Tibial artery (tissue), 4 donors: ENCODE measurements at places on chromosomes 7 and 10.

DNA sequence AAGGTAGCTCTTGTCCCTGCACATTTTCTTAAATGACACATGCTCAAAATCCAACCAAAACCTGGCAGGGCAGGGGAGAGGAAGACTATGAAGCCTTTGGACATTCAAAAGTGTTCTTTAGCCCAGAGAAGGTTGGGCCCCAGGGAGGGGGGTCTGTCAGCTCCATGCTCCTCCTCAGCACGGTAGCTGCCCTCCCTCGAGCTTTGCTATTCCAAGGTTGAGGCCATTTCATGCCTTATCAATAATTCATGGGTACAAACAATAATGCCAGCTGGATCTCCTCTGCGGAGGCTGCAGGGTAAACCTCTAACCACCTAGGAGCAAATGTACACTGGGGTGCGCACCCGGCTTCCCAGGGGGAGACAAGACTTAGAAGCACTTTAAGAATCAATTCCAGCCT, 61.5 kb downstream of the SLIT1 start:
- DNase-seq = no peak

DNA sequence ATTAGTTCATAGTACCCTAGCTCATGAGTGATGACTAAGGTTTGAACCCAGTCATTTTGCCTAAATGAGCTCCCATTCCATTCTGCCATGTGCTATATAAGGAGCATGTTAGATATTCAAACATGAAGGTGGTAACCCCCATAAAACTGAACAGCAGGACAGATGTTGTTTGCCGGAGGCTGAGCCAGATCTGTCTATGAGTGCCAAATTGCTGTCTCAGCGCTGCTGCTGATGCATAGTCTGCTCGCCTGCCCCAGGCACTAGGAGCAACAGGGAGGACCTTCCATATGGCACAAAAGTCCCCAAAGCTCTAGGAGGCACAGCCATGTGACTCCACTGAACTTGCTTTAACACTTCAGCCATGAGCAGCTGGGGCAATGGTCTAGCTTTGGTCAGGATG, 466.0 kb upstream of the GHITM start:
- no peak for DNase-seq

GRCh38 chr7:147332988-147333387, 1216.4 kb downstream of the CNTNAP2 start:
- DNase-seq = no peak

DNA sequence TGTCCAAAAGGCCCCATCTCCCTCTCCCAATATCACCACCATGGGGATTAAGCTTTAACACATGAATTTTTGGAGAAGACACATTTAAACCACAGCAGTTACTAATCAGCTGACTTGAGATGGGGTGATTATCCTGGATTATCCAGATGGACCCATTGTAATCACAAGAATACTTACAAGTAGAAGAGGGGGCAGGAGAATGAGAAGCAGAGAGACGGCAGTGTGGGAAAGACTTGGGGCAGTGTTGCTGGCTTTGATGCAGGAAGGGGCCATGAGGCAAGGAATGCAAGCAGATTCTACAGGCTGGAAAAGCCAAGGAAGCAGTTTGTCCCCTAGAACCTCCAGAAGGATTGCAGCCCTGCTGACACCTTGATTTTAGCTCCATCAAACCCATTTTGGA, 30.7 kb upstream of the INMT start:
- no peak for DNase-seq

- no peak for DNase-seq
These were observed 226.5 kb upstream of the STEAP1 start for GRCh38 chr7:89927762-89928161.

DNA sequence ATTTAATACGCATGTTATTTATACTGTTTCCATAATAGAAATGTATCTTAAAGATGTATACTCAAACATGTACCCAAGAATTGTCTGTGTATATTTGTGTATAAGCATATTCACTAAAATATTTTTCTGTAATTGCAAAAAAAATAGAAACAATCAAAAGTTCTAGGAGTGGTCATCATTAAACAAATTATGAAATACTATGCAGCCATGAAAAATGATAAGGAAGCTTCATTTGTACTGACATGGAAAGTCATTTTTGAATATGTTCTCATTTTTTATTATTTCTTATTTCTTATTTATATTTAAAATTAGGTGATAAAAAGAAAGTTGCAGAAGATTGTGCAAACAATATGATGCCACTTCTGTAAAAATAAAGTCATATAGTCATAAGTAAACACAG, 400.0 kb upstream of the AUTS2 start:
- DNase-seq = no peak

DNA sequence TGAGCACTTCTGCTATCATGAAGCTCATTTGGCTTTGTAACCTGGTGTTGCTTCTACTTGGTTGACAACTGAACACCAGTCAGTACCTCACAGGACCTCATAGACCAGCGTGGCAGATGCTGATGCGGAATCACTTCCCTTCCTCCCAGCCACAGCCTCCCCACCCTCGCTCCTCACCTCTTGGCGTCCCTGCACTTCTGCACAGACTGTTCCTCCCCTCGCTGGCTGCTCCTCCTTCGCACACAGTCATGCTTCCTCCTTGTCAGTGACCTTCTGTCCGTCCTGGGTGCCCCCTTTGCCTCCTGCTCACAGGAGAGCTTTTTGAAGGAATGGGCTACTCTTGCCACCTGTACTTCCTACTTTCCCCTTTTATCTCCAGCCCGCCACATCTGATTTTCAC, 61.4 kb upstream of the CTBP2 start:
- DNase-seq = no peak

GRCh38 chr10:6233725-6234277, 31.1 kb downstream of the PFKFB3 start:
- no peak for DNase-seq

GRCh38 chr7:151113344-151114150, 27.3 kb downstream of the AGAP3 start:
- DNase-seq = no peak

GRCh38 chr10:33460505-33461294, 126.2 kb upstream of the NRP1 start:
- peak; percentile 70 for DNase-seq

- no peak for DNase-seq
These were observed 90.1 kb downstream of the SNX10 start for GRCh38 chr7:26381476-26382353.

DNA sequence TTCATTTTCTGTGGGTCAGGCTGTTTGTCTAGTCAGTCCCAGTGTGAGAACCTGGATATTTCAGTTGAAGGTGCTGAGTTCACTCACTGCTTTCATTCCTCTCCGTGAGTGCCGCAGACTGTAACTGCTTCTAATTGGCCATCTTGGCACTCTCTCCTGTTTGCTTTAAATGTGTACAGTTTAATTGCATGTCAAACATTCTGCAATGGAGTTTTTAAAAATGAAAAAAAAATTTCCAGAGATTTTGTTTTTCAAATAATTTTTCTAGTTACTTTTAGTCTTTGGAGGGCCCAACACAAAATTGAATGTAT, 87.8 kb downstream of the CCSER2 start:
- DNase-seq = no peak

DNA sequence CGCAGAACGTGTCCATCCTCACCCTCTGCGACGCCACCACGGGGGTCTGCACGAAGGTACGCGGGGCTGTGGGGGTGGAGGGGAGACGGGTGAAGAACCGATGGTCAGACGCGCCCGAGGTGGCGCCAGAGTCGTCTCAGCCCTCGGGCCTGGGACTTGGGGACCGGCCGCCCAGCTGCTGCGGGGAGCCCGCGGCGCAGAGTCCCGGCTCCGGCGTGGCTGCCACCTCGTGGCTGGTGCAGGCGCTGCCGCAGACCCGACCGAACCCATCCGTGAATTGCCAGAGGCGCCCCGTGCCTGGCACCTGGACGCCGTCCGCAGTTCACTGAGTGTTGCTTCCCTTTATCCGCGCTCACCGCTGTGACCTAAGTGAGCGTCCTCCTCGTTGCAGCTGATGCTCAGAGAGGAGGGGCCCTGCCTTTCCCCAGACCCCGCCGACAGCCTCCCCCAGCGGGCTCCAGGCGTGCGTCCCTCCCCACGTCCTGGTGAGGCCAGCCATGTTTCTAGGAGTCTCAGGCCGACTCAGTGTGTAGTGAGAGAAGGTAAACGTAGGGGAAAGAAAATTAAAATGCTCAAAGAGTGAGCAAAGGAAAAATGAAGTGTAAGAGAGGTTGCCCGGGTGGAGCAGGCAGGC, 208.7 kb downstream of the PAXIP1 start:
- no peak for DNase-seq

- peak; percentile 81 for DNase-seq
These were observed 75.1 kb downstream of the MAD1L1 start for GRCh38 chr7:2157473-2158279.

DNA sequence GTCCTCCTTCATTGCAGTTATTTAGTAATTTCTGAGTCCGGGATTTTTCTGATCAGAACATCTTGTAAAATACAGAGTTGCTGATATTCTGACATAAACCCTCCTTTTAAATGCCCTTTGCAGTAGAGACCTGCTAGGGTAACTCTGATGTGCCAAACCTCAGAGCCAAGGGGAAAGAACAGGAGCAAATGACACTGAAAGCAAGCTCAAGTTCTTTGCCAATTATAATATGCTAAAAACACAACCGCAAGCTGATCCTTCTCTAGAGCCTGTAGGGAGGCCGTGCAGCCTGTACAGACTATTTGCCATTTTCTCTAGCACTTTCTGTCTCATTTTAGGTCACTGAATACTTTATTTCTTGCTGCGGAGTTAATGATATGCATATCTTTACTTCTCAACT, 240.4 kb downstream of the CAMK1D start:
- DNase-seq = no peak

DNA sequence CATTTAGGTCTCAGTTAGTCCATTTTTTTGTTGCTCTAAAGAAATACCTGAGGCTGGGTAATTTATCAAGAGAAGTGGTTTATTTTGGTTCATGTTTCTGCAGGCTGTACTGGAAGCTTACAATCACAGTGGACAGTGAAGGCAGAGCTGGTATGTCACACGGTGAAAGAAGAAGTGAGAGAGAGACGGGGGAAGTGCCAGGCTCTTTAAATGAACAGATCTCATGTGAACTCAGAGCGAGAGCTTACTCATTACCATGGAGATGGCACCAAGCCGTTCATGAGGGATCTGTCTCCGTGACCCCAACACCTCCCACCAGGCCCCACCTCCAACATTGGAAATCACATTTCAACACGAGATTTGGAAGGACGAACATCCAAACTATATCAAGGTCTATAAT, 18.9 kb upstream of the PNLIPRP3 start:
- DNase-seq = no peak

DNA sequence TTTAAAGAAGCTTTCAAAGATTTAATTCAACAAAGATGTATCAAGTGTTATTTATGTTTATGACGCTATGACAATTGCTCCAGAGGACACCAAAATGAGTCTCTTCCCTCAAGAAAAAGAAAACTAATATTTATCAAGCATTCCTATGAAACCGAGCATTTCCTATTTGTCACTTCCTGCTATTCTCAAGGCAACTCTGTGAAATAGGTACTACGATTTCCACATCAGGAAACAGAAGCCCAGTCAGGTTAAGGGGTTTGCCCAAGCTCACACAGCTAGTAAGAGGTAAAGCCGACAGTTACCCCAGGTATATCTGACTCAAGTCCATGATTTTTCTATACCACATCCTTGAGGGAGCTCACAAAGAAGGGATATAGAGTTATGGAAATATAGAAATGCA, 85.9 kb downstream of the TRIL start:
- no peak for DNase-seq
